ENCODE measurements at places on chromosomes 5 and 9.
A peak's percentile ranks its signal among the peaks of the same experiment; 100 is the strongest.

DNA sequence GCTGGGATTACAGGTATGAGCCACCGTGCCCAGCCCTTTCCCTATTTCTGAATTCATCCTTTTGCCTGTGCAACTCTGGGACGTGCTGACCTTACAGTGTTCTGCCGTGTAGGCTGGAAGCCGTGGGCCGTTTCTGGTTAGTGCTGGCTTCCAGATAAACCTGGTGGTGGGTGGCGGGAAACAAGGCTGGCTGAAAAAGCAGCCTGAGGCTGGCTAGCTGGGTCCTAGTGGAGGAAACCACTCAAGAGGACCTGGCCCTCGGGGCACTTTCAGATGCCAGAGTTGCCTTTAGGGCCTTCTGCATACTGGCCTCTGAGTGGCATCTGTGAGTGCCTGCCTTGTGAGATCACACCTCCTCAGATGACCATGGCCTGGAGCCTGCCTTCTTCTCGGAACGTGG, 26.9 kb downstream of the GALNT12 start:
- no peak for DNase-seq

- DNase-seq: no peak
These were observed 10.5 kb upstream of the ARAP3 start for GRCh38 chr5:141692533-141692888.

GRCh38 chr5:139844472-139845145, 49.0 kb downstream of the PSD2 start:
- DNase-seq: peak; percentile 4

DNA sequence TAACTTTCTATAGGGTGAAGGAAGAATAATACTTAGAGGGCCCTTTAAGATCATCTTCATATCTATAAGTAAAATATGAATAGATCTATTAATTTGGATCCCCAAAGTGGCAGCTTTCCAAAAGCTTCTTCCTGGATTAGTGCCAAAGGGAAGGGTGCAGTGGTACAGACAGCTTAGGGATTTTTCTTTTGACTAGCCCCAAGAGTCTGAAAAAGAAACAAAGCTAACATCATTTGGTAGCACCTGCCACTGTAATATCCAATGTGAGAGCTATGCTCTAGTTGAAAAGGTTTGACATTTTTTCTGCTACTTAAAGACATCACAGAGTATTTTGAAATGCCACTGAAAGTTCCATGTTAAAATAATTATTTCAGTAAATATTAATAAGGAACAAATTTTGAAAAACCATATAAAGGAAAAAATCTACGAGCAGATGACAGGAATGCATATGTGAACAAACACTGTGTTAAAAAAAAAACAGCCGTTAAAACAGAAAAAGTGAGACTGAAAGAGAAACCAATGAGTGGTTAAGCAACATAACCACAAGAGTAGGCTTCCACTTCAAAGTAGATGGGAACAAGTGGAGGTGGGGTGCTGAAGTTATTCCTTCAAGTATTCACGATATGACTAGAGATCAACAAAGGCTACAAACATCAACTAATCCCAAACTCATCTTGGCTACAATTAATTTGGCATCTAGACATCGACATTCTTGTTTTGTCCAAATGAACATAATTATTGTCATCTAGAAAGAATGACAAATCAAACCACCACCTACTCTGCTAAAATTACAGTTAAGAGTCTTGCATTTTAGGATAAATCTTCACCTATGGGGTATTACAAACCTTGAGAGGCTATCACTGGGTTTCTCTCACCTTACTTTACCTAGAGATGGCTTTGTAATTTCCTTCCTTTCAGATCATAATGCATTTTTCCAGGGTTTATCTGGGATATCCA, 137.5 kb downstream of the CPLANE1 start:
- DNase-seq: no peak

DNA sequence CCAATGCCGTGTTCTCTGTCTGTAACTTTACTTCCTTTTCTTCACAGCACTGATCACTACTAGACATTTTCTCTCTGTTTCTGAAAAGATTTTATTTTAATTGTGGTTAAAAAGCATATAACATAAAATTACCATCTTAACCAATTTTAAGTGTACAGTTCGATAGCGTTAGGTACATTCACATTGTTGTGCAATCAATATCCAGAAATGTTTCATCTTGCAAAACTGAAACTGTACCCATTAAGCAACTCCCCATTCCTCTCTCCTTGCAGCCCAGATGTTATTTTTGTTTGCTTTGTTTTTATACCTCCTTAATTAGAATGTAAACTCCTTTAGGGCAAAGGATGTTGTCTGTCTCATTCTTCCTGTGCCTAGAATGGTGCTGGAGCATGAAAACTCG, 47.5 kb downstream of the COL27A1 start:
- no peak for DNase-seq

GRCh38 chr9:14281136-14281795, 32.7 kb downstream of the NFIB start:
- DNase-seq: peak; percentile 49

GRCh38 chr5:139524940-139525585, 36.1 kb upstream of the UBE2D2 start:
- no peak for DNase-seq

DNA sequence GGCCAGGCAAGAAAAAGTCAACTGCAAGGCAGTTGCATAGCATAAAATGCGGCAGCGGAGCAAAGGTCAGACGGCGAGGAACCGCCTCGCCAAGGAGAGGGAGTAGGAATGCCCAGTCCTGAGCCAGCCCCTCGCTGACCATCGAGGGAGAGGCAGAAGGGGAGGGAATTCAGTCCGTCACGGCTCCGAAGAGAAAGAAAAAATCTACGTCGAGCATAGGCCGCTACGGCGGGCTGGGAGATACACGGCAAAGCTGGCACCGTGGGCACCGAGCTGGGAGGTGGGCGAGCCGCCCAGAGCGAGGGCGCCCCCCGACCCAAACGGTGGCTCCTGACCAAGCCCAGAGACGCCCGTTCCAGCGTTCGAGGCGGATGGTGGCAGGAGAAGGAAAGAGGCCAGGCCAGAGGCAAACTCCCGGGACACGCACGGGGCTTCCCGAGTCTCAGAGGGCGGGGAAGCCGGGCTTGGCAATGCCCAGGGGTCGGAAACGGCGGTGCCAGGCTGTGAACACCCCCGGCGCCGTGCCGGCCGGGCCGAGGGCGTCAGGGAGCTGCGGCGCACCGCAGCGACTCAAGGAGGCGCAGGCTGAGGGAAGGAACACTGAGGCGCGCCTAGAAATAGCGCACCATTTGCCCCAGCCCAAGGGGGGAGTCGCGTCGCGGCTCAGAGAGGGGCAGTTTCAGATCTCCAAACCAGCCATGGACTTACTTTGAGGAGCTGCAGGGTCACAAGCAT, 518 bp downstream of the SPRY4 start:
- DNase-seq: no peak
